ENCODE measurements at places on chromosomes 4 and X. TPM values are rescaled to one million over a fixed set of nuclear protein-coding genes. Genes with fewer than 3 reads are reported as not detected.

The SRPX2 gene
- polyA plus RNA-seq, result 2.3 TPM

The PGAM4 gene
- not detected for polyA plus RNA-seq

The GNRHR gene
- not detected for polyA plus RNA-seq

The MAP7D2 gene
- polyA plus RNA-seq, result 0.55 TPM

The PARM1 gene
- polyA plus RNA-seq, result 2.5 TPM

The LRIT3 gene
- 0.03 TPM for polyA plus RNA-seq

The HS3ST1 gene
- polyA plus RNA-seq, result 0.04 TPM

The HPSE gene
- polyA plus RNA-seq, result 0.13 TPM

The MRFAP1 gene
- 539 TPM for polyA plus RNA-seq

The ERAS gene
- not detected for polyA plus RNA-seq

The TLR3 gene
- polyA plus RNA-seq, result 0.49 TPM

The TBX22 gene
- not detected for polyA plus RNA-seq

The CDKL5 gene
- 0.48 TPM for polyA plus RNA-seq

The SORBS2 gene
- polyA plus RNA-seq, result 6.0 TPM

The INTU gene
- 1.3 TPM for polyA plus RNA-seq

The PCDH18 gene
- polyA plus RNA-seq, result 2.3 TPM

DNA sequence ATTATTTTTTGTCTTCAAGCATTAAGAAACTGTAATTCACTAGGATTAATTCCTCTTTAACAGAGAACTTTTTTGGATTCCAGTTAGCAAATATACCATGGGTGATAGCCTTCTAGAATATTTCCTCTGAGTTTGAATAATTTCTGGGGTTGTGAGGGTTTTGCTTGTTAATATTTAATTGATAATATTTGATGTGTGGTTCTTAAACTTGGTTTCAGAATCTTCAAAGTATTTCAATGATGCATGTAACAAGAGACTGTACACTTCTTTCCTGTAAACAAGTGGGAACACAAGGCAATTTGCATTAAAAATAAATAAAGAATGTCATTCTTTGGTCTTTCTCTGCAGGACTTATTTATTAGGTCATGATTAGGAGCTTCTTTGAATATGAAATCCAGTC, 9.5 kb upstream of the C4orf51 start:
- DNase-seq, result no peak

- no peak for DNase-seq
Measured at GRCh38 chr4:8585721-8586212, 5.6 kb downstream of the GPR78 start.

DNA sequence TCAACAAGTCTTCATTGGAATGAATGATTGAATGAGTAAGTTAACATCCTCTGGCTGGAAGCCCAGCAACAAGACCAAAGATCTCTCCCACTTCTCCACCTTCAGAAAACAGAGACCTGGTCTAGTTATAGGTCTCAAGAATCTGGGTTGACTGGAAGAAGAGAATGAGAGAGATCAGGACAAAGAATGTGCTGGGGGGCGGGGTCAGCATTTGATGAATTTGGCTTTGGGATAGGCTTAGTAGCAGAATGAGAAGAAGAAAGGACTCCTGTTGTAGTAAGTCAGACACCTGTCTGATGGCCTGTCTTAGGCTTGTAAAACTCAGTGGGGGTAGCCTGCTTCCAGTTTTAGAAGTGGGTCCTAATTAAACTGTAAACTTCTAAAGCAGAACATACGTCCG, 51.0 kb downstream of the TRIM2 start:
- DNase-seq, result no peak

GRCh38 chr4:161949946-161950725, 213.7 kb downstream of the FSTL5 start:
- no peak for DNase-seq

DNA sequence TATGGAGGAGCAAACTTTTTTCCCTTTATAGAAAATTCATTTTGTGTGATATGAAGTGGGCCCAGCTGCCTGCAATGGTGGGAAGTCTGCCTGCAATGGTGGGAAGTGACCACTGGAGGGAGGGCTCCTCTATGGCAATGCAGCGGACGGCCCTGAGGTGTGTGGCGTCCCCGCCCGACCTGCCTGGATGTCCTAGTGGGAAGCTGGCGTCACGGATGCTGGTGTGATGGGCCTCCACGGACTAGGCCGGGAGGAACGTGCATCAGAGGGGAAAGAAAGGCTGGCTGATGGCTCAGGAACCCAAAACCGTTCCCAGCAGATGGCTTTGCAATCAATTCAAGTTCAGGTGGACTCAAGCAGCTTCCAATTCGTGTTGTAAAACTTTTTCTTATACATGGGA, 177.9 kb downstream of the AFAP1 start:
- DNase-seq, result peak; percentile 81

DNA sequence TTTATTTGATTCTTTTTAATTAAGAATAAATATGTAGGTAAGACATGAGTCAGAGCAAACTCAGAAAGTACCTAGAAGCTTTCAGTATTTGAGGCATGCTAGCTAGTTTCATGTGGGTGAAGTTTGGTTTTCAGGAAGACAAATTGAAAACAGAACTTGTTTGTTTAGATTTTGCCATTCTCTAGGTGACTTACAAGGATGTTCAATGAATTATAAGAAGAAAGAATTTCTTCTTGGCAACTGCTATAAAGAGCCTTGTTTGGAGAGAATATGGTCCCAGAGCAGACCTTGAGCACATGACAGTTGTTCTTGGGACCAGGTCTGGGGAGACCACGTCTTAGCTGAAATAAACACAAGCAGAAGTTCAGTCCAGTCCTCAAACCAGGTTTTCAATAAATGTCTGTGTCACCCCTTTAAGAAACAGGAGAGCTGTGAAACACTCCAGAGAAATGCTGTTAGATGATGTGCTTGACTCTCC, 38.0 kb upstream of the IL21 start:
- no peak for DNase-seq

- no peak for DNase-seq
Measured at GRCh38 chr4:173990869-173991210, 292.6 kb downstream of the FBXO8 start.

GRCh38 chr4:122702939-122703338, 29.6 kb upstream of the BBS12 start:
- no peak for DNase-seq

GRCh38 chrX:154135458-154136229, 8.4 kb upstream of the OPN1LW start:
- DNase-seq, result no peak

GRCh38 chr4:3107691-3108121, 33.2 kb downstream of the HTT start:
- DNase-seq, result peak; percentile 80

GRCh38 chrX:117936118-117936517, 180.5 kb downstream of the KLHL13 start:
- DNase-seq, result no peak

All from psoas muscle (tissue), 8 donors.